ENCODE measurements at places on chromosomes 11 and 22.

- DNase-seq = no peak
Observed at GRCh38 chr22:21921729-21922128, 30.9 kb downstream of the PPM1F start.

- no peak for DNase-seq
Observed at GRCh38 chr11:110951950-110952503, 239.8 kb upstream of the ARHGAP20 start.

DNA sequence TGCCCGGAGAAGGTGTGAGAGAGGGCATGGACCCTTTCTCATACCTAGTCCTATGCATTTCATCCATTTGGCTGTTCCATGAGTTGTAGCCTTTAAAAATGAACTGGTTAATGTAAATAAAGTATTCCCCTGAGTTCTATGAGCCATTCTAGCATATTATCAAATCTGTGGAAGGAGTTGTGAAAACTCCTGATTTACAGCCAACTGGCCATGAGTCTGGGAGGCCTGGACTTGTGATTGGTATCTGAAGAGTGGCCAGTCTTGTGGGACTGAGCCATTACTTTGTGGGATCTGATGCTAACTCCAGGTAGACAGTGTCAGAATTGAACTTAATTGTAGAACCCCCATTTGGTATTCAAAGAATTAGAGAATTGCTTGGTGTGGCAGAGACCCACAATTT is 48.4 kb downstream of the FAM118A start:
- DNase-seq = no peak

DNA sequence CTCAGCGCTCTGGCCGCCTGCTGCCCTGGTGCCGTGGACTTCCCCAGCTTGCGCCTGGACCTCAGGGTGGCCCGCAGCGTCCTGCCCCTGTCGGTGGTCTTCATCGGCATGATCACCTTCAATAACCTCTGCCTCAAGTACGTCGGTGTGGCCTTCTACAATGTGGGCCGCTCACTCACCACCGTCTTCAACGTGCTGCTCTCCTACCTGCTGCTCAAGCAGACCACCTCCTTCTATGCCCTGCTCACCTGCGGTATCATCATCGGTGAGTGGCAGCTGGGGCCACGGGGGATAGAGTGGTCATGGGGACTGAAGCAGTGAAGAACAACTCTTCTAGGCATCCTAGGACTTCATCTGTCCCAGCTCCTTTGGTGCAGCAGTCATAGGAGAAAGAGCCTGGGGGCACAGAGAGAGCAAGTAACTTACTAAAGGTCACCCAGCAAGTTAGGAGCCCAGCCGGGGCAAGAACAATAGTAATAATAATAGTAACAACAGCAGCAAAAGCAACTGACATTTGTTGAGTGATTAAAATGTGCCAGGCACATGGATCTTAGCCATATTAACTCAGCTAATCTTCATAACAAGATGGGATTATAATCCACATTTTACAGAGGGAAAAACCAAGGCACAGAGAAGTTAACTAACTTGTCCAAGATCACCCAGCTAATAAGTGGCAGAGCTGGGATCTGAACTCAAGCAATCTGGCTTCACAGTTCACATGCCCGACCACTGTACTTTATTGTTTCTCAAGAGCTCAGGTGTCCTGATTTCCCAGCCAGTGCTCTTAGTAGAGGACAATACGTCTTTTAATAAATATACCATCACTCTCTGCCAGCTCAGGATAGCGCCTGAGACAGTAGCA is 1.4 kb downstream of the SLC35C1 start:
- no peak for DNase-seq

DNA sequence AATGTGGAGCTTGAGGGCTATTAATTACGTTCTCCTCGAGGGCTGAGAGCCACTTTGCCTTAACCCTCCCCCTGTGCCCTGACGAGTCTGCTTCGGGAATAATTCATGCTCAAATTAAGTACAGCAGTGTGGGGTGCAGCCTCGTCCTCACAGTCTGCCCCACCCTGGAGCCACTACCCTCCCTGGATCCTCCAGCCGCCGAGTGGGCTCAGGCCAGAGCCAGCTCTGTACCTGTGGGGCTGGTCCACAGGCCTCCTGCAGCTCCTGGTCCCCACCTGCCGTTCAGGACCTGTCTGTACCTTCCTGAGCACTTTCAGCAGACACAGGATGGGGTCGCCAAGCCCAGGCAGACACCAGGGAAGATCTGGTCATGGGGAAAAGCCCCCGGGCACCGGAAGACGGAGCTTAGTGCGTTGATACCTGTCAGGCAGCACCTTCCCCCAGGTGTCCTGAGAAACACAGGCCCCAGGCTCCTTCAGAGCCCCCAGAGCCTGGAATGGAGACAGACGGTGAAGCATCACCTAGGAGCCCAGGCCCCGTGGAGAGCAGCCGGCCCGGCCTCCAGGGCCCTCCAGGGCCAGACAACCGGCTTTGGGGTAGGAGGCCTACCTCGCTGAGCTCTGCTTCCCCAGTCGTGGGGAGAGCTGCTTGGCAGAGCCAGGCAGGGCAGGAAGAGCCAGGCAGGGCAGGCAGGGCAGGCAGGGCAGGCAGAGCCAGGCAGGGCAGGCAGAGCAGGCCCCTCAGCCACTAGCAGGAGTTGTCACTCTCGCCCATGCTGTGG is 9.7 kb downstream of the TSPAN32 start:
- no peak for DNase-seq

All from activated CD4-positive, alpha-beta T cell treated with anti-CD3 and anti-CD28 coated beads for 24 hours (primary cell).